NCI-H187 treated with DMSO at 0.1 percent for 48 hours (cell line): ENCODE measurements at places on chromosomes 7 and 10.

- no peak for DNase-seq
These were observed 23.0 kb upstream of the PCBD1 start for GRCh38 chr10:70911386-70911785.

DNA sequence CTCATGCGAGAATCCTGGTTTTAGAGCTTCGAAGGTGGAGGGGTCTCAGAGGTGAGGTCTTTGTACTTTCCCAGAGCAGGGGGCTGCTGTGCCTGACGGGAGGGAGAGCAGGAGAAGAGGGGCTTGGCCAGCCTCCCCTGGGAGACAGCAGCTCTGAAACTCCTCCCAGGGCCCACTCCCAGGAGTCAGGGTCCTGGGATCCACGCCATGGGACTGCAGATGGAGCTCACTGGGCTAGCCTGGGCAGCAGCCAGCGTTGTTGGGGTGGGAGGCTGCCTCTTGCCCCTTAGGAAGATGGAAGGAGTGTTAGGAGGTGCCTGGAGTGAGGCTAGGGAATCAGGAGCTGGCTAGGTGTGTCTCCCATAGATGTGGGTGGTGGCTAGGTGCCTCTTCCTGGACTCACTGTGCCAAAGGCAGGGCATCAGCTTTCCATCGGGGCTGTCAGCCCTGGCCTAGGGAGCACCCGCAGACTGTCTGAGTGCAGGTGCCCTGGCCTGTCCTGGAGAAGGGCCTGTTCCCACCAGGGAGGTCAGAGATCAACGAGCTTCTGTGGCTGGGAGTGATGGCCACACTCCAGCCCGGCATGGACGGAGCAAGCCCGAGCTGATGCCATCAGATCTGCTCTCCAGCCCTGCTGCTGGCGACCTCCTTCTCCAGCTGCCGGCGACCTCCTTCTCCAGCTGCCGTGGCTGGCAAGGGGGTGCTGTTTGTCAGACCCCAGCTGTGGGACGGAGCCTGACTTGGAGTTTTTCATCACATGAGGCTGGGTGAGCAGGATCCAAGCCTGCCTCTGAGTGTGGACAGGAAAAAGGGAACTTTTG, 111.3 kb downstream of the PTPN20 start:
- DNase-seq: no peak

DNA sequence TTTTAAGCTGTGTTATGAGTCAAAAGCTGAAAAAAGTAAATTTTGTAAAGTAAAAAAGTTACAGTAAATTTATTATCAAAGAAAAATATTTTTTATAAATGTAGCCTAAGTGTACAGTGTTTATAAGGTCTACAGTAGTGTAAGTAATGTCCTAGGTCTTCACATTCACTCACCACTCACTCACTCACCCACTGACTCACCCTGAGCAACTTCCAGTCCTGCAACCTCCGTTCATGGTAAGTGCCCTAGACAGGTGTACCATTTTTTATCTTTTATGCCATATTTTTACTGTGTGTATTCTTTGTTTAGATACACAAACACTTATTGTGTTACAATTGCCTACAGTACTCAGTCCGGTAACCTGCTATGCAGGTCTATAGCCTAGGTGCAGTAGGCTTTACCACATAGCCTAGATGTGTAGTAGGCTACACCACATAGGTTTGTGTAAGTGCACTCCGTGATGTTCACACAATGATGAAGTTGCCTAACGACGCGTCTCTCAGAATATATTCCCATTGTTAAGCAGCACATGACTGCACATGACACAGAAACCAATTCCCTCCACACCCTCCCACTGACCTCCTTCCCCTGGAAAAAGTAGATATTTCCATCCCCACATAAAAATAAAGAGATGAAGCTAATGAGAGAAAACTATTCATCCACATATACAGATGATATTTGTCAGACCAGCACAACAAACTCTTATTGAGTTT, 44.8 kb upstream of the FGL2 start:
- DNase-seq: no peak

GRCh38 chr7:24587853-24588252, 14.6 kb downstream of the PALS2 start:
- no peak for DNase-seq

DNA sequence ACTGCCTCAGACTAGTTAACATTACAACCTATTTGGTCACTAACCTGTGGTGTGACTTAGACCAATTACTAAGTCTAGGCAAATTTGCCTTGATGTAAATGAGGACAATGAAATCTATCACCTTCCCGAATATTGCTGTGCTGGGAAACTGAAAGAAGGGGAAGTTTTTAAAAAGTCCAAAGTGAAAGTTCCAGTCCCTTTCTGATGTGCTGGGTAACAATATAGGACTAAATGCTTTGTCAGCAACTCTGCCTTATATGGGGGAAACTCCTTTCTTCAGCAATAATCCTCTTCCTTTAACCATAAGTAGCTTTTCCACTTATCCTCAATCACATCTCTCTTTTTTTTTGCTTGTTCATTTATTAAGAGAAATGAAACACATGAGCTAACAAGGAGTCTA, 3.9 kb downstream of the PIK3AP1 start:
- no peak for DNase-seq

DNA sequence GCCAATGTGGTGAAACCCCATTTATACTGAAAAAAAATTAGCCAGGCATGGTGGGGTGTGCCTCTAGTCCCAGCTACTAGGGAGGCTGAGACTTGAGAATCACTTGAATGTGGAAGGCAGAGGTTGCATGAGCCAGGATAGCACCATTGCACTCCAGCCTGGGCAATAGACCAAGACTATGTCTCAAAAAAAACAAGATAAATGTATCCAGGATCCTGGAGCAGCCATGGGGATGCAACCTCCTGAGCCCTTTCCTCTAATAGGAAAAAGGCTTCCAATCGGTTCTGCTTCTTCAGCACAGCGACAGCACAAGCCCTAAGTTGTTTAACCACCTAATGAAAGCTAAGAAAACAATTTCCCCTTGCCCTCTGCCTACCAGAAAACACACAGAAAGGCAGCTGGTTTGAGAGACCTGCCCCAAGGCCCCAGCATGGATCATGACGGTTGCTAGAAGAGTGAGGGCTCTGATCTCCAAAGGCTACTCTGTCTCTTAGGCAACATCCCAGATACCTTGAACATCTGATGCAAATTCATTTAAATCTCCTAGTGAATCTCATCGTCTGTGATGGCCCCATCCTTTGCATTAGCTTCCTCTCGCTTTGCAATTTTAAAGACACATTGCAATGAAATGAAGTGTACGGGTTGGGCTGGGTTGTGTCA, 220.8 kb downstream of the ARHGAP21 start:
- DNase-seq: no peak

GRCh38 chr10:59879363-59879913, 26.9 kb downstream of the CCDC6 start:
- no peak for DNase-seq

DNA sequence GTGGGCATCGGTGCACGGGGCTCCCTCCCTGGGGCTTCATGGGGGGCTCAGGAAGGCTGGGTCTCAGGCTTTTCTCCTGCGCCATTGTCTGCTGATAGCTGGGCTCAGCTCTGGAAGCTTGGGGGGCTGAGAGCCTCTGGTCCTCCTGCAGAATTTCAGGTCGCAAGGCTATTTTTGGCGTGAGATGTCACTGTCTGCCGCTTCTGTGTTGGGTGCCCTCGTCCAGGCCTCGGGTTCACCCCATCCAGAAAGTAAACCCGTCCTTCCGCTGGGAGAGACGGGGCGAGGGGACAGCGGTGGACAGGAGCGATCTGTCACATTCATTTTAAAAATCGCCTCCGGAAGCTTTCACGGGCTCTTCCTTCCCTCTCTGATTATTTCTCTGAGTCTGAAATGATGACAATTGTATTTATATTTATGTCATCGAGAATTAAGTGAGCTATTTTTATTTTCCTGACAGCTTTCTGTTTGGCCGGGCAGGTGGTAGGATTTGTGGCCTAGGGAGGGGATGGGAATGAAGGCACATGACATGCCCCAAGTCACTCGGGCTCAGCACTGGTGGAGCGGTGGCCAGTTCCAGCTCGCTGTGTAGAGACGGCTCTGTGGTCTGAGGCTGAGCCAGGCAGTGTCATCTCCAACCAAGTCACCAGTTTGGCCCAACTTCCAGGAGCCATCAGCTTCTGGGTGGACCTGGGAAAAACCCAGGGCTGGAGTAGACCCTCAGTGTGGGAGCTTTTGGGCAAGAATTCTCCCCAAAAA, 40.7 kb upstream of the AP5Z1 start:
- DNase-seq: no peak

GRCh38 chr7:102916881-102917280, 4.1 kb downstream of the LRRC17 start:
- no peak for DNase-seq

DNA sequence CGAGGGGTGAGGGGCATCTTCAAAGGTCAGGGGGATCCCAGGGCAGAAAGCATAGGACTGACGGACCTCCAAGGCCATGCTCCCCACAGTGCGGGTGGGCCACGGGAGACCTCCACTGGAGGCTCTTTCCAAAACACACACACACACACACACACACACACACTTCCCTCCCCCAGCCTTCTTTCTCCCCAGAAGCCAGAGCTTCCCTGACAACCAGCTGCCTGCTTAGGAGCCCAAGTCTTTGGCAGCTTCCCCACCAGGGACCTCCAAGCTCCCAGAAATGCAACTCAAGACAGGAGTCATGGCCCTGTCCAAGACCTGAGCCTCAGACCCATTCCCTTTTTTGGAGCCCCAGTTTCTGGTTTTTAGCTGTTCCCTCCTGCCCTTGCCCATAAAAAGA, 710 bp upstream of the C10orf105 start:
- no peak for DNase-seq

- no peak for DNase-seq
These were observed 178.5 kb downstream of the KCNMA1 start for GRCh38 chr10:77458986-77459590.

DNA sequence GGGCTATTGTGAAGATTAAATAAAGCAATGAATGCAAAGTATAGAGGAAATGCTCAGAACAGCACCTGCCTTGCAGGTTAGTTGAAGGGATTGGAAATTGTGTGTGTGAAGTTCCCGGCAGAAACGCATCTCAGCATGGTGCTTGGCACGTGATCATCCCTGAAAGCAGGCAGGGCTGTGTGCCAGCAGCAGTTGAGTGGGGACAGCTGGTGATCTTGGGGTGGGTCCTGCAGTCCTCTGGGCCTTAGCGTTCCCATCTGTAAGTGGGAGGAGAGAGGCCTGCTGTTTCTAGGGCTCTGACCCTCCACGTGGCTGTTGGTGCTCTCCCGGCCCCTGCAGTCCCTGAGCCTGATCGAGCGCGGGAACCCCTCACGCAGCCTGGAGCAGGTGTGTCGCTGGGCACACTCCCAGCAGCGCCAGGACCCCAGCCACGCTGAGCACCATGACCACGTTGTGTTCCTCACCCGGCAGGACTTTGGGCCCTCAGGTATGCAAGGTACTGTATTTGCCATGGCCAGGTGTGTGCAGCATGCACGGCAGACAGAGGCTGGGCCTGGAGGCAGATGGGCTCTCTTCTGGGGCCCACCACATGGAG, 55.3 kb downstream of the TBATA start:
- DNase-seq: peak; percentile 72

GRCh38 chr7:20197837-20198236, 19.3 kb downstream of the MACC1 start:
- no peak for DNase-seq

- no peak for DNase-seq
These were observed 18.4 kb upstream of the VOPP1 start for GRCh38 chr7:55590517-55591281.

GRCh38 chr10:70901276-70901878, 13.0 kb upstream of the PCBD1 start:
- DNase-seq: no peak

GRCh38 chr10:26336979-26337378, 101.2 kb upstream of the APBB1IP start:
- DNase-seq: no peak

DNA sequence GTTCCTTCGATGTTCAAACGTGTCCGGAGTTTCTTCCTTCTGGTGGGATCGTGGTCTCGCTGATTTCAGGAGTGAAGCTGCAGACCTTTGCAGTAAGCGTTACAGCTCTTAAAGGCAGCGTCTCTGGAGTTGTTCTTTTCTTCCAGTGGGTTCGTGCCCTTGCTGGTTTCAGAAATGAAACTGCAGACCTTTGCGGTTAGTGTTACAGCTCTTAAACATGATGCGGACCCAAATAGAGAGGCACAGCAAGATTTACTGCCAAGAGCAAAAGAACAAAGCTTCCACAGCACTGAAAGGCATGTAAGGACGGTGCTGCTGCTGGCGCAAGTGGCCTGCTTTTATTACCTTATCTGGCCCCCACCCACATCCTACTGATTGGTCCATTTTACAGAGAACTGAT, 931.4 kb downstream of the IPMK start:
- DNase-seq: no peak

DNA sequence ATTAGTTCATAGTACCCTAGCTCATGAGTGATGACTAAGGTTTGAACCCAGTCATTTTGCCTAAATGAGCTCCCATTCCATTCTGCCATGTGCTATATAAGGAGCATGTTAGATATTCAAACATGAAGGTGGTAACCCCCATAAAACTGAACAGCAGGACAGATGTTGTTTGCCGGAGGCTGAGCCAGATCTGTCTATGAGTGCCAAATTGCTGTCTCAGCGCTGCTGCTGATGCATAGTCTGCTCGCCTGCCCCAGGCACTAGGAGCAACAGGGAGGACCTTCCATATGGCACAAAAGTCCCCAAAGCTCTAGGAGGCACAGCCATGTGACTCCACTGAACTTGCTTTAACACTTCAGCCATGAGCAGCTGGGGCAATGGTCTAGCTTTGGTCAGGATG, 466.0 kb upstream of the GHITM start:
- no peak for DNase-seq

DNA sequence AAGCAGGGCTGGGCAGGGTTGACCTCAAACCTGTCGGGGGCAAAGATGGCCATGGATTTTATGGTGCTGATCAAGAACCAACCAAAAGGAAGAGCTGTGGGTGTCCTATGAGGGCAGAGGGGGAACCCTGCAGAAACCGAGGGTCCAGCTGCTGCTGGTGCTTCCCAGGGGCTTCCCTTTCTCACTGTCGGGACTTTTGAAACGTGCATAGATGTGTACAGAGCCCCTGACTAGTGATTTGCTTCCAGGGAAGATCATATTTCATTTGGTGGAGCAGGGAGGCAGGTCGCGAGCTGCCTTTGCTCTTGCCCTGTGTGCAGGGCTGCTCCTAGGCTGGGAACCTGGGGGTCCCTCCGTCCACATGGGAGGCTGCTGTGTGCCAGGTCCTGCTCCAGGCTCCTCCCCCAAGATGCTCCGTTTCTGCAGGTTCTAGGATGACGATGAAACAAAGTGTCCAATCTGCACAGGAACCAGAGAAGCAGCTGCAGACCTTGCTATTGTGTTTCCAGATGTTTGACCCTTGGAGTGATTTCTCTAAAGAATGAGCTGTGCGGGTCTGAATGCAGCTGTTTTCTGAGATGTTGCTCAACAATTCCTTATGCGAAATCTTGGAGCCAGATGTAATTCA, 9.4 kb upstream of the INPP5A start:
- DNase-seq: no peak

- DNase-seq: no peak
These were observed 107.4 kb downstream of the ZRANB1 start for GRCh38 chr10:125049216-125049881.

GRCh38 chr10:72834183-72834825, 59.2 kb upstream of the OIT3 start:
- no peak for DNase-seq

- no peak for DNase-seq
These were observed 12.7 kb downstream of the EPHB6 start for GRCh38 chr7:142867398-142868187.
